ENCODE measurements at places on chromosomes 3 and 15. TPM values are rescaled to one million over a fixed set of nuclear protein-coding genes. Genes with fewer than 3 reads are reported as not detected.

The OXTR gene
- 0.10 TPM for total RNA-seq

The FYTTD1 gene
- 121 TPM for total RNA-seq

The NEO1 gene
- 3.9 TPM for total RNA-seq

The OSBPL10 gene
- total RNA-seq: 310 TPM

The ZNF662 gene
- total RNA-seq: 0.34 TPM
